Left renal pelvis (tissue), 4 donors: ENCODE measurements at places on chromosomes 4 and X.

DNA sequence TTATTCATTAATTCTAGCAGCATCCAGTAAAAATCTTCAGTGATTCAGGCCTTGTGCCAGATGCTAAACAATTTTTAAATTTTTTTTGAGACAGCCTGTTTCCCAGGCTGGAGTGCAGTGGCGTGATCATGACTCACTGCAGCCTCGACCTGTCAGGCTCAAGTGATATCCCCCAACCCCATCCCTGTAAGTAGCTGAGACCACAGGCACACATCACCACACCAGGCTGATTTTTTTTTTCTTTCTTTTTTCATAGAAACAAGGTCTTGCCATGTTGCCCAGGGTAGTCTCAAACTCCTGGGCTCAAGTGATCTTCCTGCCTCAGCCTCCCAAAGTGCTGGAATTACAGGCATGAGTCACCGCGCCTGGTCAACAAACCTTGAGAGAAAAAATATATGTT, 705.5 kb downstream of the ARAP2 start:
- no peak for DNase-seq

DNA sequence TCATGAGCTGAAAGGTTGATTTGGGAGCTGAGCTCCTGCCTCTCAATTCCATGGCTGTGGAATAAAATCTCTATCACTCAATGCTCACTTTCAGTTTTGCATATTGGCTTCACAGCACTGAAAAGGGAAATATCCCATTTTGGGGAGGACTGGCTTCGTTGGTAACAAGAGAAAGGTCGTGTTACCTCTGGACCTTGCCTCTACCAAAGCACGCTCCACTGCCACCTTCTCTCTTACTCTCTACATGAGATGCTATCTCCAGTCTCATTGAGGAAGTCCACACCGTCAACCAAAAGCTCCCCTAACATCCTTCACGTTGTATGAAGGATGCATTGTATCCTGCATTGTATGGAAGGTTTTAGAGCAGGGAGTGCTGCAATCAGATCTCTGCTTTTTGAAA, 195.0 kb upstream of the LDB2 start:
- DNase-seq = no peak

GRCh38 chr4:126775485-126776106, 857.2 kb upstream of the INTU start:
- no peak for DNase-seq

DNA sequence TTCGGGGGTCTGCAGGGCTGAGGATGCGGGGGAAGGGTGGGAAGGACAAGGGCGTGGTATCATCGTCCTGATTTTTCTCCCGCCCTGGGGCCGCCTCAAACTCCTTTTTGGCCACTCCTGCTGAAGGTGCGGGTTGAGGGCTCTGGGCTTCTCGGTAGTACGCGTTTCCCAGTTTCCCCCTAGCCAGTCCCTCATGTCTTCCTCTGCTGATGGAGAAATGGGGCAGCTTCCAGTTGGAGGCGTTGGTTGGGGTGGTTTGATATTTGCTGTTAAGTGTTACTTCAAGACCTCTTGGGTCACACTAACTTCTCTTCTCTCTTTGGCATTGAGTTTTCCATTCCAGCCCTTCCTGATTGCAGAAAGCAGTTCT, 482 bp downstream of the GSTCD start:
- peak; percentile 48 for DNase-seq

DNA sequence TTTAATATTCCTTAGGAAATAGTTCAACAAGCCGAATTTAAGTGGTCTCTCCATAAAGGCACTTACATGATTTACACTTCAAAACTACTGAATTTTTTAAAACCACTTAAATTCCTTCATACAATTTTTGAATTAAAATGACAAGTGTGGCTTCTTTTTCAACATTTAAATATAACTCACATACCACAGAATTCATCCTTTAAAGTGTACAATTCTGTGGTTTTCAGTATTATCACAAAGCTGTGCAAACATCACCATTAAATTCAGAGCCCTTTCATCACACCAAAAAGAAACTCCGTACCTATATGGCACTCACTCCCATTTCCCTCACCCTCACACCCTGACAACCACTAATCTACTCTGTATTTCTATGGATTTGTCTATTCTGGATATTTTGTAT, 200.9 kb upstream of the MAB21L2 start:
- DNase-seq = no peak

- no peak for DNase-seq
These were observed 32.9 kb upstream of the PTPN13 start for GRCh38 chr4:86561256-86561655.

DNA sequence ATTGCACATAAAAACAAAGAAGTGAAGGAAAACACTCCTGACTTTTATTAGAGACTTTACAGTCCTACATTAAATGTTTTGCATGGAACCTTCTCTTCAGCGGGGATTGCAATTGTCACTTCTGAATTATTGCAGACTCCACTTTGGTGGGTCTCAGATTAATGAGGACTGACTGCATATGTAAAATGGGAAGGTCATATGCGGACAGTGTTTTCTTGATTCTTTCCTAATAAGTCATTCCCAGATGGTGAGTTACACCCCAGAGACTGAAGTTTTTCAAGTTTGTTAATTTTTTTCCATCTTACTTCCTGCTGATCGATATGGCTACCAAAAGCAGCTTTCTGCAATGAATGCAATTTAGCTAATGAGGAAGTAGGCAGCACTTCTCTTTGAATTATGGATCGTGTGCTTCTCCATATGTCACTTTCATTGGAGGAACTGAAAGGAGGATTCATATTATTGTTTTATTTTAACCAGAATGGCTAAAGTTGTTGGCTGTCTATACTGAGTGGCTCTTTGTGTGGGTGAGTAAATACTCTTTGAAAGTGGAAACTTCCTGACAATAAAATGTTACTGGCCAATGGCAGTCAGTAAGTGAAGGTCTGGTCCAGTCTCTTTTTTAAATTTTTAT, 119.3 kb upstream of the CLNK start:
- no peak for DNase-seq

GRCh38 chr4:17613761-17614415, 553 bp upstream of the MED28 start:
- no peak for DNase-seq

GRCh38 chrX:108397627-108398391, 40.4 kb downstream of the COL4A6 start:
- DNase-seq = no peak

DNA sequence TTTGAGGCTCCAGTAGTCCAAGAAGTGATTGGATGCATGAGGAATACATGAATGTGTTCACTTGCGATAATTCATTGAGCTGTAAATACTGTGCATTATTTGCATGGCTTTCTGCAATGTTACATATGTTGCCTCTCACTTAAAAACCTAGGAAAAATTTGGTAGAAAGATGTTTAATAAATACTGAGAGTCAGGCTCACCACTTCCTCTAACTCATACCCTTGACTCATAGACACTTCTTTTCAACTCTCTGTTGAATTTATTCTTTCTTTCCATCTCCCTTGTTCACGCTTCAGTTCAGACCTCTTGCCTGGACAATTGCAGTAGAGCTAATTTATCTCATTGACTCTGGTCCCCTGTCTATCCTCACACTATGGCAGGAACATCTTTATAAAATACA, 35.8 kb upstream of the LEF1 start:
- no peak for DNase-seq

DNA sequence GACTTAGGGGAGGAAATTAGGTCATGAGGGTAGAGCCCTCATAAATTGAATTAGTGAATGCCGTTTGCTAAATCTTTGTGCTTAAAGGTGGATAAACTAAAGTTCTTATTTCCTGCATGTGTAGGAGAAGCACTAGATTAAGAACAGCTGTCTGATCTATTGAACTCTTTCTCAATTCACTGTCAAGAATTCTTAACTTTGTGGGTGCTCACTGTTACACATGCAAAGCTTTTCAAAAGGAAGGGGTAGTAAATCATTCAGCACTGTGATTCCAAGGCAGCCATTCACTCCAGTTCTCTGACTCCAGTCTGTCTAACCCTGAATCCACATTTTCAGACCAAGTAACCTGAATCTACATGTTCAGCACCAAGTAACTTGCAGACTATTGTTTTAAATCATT, 1520.1 kb downstream of the PCDH18 start:
- peak; percentile 10 for DNase-seq

GRCh38 chrX:47849778-47850177, 13.1 kb downstream of the ZNF81 start:
- no peak for DNase-seq

DNA sequence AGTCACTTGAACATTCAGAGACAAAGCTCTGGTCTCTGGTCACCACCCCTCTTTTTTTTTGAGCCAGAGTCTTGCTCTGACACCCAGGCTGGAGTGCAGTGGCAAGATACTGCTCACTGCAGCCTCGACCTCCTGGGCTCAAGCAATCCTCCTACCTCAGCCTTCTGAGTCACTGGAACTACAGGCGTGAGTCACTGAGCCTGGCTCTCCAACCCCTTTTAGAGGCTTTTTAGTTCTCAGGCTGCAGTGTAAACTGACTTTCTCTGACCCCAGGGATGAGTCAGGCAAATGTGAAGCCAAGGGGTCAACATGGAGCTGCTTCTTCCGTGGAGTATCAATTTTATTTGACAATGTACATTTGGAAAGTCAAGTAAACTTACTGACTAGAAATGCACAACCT, 229.2 kb downstream of the PTTG2 start:
- DNase-seq = no peak

GRCh38 chr4:14222377-14223029, 595.0 kb upstream of the BOD1L1 start:
- DNase-seq = no peak

DNA sequence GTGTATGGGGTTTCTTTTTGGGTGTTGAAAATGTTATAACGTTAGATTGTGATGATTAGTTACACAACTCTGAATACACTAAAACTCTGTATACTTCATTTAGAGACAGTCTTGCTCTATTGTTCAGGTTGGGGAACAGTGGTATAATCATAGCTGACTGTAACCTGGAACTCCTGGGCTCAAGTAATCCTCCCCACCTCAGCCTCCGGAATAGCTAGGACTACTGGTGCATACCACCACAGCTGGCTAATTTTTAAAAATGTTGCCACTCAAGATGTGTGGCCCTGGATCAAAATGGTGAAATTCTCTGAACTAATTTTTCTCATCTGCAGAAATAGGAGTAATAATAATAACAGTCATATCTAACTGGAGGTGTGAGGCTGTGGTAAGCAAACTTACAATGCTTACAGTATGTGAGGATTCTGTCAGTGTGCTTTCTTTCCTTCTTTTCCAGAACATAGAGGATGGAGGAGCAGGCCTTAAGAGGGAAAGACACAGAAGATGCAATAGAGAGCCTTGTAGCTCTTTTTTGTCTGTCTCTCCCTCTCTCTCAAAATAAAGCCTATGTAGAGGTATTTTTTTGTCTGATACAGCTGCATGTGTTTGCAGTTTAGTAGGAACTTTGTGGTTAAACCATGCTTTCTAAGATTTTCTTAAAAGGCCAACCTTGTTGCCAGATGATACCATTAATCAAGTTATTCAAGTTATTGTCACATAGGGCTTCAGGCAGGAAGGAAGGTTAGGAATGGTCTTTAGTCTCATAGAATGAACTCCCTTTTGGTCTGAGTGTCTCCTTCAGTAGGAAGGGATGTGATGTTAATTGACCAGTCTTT, 7.5 kb downstream of the ADD1 start:
- DNase-seq = no peak

GRCh38 chr4:119218093-119218492, 5.6 kb downstream of the USP53 start:
- DNase-seq = no peak

- DNase-seq = no peak
These were observed 2.4 kb upstream of the BCOR start for GRCh38 chrX:40100141-40100536.

- no peak for DNase-seq
These were observed 35.8 kb downstream of the LRP2BP start for GRCh38 chr4:185359767-185360446.

DNA sequence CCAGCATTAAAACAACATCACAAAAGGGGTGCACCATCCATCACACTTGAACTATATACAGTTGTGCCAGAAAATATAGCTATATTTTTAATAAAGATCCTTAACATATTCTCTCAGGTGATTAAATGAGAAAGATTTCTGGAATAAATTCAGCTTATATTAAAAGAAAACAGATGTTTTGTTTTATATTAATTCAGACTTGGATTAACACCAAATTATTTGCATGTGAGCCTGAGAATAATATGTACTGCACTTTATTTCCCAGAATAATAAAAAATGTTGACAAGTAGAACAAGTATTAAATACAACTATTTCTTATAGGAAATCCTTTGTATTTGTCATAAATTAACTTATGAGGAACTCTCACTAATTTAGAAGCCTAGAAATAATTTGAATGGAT, 1467.4 kb downstream of the RAPGEF2 start:
- DNase-seq = no peak

DNA sequence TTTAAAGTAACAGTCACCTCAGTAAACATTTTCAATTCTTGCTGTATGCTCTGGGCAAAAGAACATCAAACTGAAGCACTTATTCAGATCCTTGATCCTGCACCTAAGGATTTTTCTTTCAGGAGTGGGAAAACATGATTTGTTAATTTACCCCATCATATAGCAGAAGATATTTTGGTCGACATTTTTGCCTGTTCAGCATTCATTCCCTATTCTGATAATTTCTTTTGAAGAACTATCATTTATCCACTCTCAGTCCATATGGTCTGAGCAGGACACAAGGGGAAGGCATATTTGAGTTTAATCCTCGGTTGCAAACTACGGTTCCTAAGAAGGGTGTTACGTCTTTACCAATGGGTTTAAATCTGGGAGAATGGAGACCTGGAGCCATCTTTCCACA, 1.2 kb upstream of the CLOCK start:
- no peak for DNase-seq

DNA sequence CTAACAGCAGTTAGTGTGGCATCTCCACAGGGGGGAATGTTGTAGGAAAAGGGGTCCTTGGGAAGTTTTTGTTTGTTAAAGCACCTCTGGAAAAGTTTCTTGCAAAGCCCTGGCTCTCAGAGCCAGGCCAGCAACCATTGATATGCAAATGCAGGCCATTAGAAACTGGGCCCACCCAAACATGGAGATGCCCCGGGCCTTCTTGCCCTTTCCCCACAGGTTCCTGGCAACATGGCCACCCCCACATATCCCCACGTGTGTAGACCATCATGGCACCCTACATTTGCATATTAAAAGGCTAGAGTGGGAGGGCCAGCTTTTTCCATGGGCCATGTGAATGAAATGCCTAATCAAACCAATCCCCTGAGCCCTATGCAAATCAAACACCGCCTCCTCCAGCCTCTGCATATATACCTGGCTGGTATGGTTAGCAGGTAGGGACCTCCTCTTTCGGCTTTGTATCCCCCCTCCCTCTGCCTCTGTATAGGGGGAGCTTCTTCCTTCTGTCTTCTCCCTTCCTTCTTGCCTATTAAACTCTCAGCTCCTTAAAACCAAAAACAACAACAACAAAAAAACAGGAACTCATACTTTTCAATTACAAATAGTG, 44.0 kb upstream of the ZCCHC13 start:
- no peak for DNase-seq

- DNase-seq = no peak
These were observed 29.9 kb downstream of the CLDN34 start for GRCh38 chrX:9997041-9997440.

GRCh38 chr4:67558493-67558892, at the start of gene STAP1:
STAP1 (plus strand) TSS chr4:67558727; CDS start chr4:67558810, 83 bp downstream.
- no peak for DNase-seq

GRCh38 chrX:19554786-19555185, 39.5 kb upstream of the MAP3K15 start:
- DNase-seq = no peak
